ENCODE measurements at places on chromosomes 7 and 10. TPM values are rescaled to one million over a fixed set of nuclear protein-coding genes. Genes with fewer than 3 reads are reported as not detected.

FBXO24 gene
- 0.28 TPM for total RNA-seq

FAM131B gene
- total RNA-seq = 3.1 TPM

ZNF804B gene
- not detected for total RNA-seq

BLNK gene
- not detected for total RNA-seq

ASAH2 gene
- 0.28 TPM for total RNA-seq

SPRN gene
- total RNA-seq = 0.38 TPM

GJD4 gene
- total RNA-seq = not detected

LRIT1 gene
- total RNA-seq = not detected

CARD11 gene
- 0.28 TPM for total RNA-seq

ENO4 gene
- under 0.01 TPM for total RNA-seq

ZNF503 gene
- total RNA-seq = 3.7 TPM

EN2 gene
- total RNA-seq = not detected

HOXA3 gene
- under 0.01 TPM for total RNA-seq

NSUN6 gene
- total RNA-seq = 9.3 TPM

AUTS2 gene
- 2.5 TPM for total RNA-seq

Measured in regular cardiac myocyte (primary cell).